Globus pallidus (tissue), 1 donor: ENCODE measurements at places on chromosomes 7 and 10.

DNA sequence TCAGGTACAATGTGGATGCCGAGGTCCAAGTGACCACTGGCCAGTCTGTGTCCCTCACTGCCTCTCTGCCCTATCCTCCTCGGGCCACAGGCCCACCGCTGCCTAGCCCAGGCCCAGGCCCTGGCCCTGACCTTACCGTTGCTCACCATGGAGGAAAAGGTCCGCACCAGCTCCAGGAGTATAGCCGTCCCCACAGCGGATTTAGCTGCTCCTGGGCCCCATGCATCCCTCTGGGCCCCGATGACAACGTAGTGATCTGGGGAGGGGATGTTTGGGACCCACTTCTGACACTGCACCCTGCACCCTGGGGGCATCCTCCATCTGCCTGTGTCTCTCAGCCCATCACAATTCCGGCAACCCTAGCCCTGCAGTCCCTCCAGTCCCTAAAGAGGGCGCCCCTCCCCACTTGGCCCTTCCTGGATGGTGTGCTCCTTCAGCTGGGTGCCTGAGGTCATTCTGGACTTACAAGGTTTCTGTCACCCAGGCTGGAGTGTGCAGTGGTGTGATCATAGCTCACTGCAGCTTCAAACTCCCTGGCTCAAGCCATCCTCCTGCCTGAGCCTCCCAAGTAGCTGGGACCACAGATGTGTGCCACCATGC, 12.1 kb downstream of the TFR2 start:
- DNase-seq, result no peak

- no peak for DNase-seq
These were observed 3.1 kb upstream of the ZAN start for GRCh38 chr7:100730136-100730800.

- no peak for DNase-seq
These were observed 356.4 kb downstream of the TNS3 start for GRCh38 chr7:47225387-47226131.

DNA sequence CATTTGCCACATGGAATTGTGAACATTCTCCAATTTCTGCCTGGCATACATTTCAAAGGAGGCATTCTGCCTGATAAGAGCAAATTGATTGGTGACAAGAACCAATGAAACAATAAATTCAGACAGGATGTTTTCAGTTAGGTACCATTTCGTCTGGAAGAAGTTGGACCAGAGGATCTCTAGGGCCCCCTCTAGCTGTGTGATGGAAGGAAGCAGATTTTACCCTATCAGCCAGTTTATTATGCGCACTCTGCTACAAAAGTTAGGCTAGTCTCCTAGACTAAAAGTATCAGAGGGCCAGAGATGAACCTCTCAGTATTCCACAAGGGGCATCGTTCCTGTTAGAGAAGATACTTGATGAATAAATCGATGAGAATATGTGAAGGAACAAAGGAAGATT, 118.0 kb downstream of the BUB3 start:
- no peak for DNase-seq

DNA sequence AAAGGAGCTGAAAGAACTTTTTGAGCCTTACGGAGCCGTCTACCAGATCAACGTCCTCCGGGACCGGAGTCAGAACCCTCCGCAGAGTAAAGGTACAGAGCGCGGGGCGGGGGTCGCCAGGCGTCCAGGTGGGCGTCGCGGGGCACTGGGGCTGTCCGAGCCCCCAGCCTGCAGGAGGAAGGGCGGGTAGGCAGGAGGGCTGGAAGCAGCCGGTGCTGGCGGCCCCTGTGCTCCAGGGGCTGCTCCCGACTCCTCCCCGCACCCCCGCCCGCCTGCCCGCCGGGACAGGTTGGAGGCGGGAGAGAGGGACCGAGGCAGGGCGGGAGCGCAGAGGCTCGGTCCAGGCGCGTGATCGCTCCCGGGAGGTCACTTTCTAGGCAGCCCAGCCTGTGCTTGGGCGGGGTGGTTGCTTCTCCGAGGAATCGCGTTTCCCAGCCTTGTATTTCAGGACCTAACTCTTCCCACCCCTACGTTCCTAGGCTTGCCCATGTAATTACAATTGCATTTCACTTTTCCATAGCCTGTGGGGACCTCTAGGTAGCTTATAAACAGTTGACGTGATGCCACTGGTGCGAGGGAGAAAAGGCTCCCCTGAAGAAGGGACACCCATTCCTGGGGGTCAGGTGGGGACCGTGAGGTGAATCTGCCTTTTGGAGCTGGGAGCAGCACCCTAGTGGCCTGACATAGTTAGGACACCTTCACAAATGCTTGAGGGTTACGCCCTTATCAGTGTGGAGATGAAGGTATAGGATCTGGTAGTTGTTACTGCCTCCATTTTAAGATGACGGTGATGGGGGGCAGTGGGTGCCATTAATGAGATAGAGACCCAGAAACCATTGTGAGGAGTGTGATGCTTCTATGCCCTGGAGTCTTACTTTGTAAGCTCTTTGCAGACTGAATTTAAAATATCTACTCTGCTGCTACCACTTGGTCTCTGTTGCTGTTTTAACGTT, 148.2 kb downstream of the CELF2 start:
- no peak for DNase-seq

DNA sequence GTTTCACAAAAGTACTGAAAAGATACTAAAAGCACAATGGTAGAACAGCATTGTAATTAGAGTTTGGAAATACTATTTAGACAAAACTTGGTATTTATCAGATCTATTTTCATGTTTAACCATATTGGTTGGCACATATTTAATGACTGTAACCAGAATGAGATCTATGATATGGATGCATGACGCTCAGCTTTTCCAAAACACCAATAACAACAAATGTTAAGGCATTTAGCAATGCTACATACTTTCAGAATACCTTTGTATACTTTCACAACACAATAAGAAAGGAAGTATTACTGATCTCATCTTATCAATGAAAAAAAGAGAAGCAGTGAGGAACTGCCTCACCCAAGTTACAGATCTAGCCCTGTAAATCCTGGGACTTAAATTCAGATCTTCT, 74.8 kb downstream of the THSD7A start:
- DNase-seq, result no peak

- no peak for DNase-seq
These were observed 170.4 kb downstream of the EGFR start for GRCh38 chr7:55189146-55189766.

DNA sequence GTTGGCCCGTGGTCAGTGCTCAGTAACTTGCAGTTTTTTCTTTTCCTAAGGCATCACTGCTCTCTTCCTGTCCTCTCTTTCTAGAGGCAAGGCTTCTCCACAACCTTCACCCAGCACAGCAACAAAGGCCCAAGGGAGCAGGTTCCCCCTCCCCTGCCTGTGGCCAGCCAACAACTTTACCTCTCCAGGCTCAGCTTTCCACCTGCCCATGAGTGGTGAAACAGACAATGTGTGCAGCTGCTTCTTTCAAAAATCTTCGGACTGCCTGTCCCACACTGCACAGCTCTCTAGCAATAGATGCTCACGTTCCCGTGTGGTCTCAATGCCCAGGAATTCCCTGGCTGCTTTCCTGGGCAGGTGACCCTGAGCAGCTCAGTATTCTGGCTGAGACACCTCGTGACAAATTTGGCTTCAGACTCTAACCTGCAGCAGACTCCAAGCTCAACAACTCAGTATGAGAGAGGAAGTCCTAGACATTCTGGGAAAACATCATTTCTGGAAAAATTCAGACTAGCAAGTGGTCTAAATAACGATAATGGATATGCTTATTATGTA, 28.9 kb upstream of the TMEM72 start:
- no peak for DNase-seq

GRCh38 chr10:99345350-99345749, 16.2 kb downstream of the CNNM1 start:
- no peak for DNase-seq

DNA sequence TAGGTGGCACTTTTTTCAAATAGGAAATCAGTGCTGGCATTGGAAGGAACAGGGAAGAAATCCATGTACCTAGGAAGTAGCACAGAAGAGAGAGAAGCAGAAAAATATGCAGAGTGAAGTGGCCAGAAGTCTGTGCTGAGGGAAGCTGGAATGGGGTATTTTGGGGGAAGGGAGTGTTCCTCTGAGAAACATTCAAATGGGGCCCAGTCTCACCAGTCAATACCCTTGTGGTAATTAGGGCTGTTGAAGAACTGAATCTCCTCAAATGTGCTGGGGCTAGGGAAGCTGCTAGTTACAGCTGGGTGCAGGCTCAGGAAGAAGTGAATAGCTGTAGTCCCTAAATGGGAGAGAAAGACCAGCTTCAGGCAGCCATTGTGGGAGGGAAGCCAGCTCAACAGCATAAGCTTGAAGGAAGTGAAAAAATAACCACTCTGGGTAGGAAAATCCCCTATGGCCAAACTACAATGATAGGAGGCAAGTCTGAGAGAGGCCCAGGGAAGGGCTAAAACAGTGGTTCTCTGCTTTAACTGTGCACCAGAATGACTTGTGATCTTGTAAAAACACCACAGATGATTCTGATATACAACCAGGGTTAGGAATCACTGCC, 7.6 kb downstream of the NDST2 start:
- DNase-seq, result no peak

DNA sequence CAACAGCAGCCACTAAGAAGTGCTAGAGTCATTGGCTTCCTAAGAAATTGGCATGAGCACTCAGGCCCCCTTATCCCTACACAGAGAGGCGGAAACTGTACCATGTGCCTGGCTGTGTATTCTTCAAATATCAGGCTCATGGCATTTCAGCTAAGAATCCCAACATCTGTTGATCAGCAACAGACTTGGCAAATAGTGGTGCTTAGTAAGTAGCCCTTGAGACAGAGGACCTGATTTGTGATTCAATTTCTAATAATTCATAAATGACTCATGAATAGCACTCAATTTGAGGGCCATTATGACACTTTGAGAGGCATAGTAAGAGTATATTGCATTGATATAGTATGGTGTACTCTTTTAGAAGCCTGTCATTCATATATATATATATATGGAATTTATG, 309.1 kb downstream of the LRMDA start:
- no peak for DNase-seq

GRCh38 chr7:129298268-129298893, 73.6 kb downstream of the AHCYL2 start:
- DNase-seq, result peak; percentile 19

DNA sequence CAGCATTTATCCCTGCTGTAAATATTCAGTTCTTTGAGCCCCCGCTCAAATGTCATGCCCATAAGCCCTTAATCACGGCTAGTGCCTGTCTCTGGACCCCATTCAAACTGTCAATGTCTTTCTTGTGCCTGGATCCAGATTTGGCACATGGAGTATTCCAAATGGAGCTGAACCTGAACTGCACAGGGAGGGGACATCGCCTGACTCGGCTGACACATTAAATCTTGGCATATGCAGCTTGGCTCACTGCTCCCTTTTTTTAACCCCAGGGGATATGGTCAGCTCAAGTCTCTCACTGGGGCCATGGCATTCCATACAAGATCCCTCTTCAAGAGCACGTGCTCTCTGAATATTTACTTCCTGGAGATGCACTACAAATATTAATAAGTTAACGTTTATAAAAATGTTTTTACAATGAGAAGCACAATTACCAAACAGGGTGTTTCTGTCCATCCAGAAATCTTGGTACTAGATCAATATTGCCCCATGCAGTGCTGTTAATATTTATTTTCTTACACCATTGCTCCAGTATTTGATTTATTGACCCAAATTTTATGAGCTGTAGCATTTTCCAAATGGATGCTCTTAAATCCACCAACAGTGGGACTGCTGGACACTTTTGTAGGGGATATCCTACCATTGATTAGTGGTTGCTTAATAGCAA, 57.4 kb downstream of the FGFR2 start:
- DNase-seq, result no peak

GRCh38 chr10:126509182-126509581, 120.9 kb upstream of the ADAM12 start:
- DNase-seq, result no peak

DNA sequence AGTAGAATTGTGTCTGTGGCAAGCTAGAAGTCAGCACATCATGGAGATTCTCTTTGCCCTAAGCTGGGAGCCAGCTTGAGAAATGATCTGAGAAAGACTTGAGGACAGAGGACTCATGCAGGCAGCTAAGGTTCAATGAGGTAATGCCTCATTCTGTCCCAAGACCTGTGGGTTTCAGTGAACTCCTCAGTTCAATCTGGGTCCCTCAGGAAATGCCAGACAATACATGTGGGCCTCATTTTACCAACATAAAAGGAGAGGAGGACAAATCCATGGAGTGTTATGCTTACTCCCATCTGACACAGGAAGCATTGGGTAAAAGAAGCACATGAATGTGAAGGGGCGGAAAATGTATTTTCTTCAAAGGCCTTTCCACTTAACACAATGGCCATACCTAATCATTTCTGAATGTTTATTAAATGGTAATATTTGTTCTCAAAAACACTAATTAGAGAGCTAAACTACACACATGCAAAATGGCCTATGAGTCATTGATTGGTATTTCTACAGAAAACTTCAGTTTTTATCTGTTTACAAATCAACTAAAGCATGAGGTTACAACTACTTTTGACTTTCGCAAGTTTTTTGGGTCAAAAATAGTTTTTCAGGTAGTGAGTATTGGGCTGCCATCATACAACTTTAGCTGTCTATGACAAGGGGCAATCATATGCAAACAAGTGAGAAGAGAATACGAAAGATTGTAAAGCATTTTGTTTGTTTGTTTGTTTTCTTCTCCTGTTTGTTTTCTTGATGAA, 205.3 kb downstream of the CHRM2 start:
- no peak for DNase-seq

DNA sequence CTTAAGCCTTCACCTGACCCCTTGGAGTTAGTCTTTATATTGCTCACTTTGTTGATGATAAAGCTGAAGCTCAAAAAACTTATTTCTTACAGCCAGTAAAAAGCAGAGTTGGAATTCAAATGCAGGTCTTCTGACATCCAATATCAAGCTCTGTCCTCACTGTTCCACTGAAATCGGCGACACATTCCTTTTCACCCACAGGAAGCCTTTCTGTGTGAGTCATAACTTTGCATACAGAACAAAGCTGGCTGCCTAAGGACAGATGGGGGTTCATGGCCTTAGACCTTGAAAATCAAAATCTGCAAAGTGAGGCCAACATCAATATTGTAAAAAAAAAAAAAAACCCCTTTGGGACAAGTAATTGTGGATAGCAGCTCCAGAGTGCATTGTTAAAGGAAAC, 21.8 kb upstream of the AKR1B1 start:
- no peak for DNase-seq

GRCh38 chr7:44748948-44749731, 493 bp downstream of the ZMIZ2 start:
- DNase-seq, result no peak

- DNase-seq, result no peak
These were observed 58.8 kb downstream of the CREM start for GRCh38 chr10:35185260-35186034.
